NCI-H2171 (cell line): ENCODE measurements at places on chromosomes 7 and 10.

DNA sequence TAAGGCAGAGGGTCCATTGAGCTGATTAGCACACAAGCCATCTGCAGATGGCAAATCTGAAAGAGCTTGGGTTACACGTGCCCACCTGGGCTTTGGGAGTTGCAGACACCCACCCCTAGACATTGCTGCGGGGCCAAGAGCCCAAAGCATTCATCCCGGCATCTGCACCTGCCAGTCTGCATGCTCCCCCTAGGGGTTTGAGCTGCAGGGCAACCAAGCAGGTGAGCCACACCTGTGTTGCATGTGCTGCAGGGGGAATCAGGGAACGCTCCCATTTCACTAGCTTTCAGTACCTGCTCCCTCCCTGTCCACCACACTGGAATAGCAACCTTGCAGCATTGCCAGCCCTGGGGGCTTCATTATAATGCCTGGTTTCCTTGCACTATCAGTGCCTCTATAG lies 21.1 kb downstream of the C7orf33 start:
- peak; percentile 77 for DNase-seq

DNA sequence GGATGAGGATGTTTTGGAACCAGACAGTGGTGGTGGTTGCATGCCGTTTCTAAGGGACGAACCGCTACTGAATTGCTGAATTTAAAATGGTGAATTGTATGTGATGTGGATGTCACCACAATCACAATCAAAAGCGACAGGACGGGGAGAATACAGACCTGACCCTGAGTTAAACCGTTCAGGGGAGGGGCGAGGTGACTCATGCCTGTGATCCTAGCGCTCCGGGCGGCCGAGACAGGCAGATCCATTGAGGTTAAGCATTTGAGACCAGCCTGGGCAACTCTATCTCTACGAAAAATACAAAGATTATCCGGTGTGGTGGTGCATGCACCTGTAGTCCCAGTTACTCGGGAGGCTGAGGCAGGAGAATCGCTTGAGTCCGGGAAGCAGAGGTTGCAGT lies 46.4 kb downstream of the UNCX start:
- no peak for DNase-seq

DNA sequence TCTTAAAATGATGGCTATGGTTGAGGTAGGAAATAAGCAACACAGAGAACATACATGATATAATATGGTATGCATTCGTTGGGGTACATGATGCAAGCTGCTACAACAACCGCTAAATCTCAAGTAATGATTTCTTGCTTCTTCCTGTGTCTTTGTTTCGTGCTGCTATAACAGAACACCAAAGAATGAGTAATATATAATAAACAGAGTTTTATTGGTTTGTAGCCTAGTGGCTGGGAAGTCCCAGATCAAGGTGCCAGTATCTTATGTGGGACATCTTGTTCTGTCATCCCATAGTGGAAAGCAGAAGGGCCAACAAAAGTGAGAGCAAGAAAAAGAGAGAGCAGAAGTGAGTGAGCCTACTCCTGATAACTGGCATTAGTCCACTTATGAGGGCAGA lies 689.7 kb downstream of the SUGCT start:
- DNase-seq, result no peak

DNA sequence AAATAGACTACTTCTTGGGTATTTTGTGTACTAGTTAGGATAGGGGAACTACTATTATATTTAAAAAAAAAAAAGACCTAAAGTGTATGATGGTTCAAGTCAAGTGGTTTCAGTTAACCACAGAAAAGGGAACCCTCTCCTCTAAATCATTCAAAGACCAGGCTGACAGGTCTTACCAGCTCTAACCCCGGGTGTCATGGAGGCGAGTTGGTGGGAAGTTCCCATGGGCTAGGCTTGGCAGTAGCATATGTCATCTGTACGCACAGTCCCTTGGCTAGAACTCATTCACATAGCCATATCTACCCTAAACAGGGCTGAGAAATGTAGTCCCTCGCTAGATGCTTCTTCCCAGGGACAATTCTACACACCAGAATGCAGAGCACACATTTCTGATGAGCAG lies 37.7 kb upstream of the KCNMA1 start:
- no peak for DNase-seq

- no peak for DNase-seq
These were observed 39.3 kb downstream of the COL1A2 start for GRCh38 chr7:94434042-94434441.

- DNase-seq, result no peak
These were observed 217.2 kb downstream of the PLXDC2 start for GRCh38 chr10:20033476-20033875.

DNA sequence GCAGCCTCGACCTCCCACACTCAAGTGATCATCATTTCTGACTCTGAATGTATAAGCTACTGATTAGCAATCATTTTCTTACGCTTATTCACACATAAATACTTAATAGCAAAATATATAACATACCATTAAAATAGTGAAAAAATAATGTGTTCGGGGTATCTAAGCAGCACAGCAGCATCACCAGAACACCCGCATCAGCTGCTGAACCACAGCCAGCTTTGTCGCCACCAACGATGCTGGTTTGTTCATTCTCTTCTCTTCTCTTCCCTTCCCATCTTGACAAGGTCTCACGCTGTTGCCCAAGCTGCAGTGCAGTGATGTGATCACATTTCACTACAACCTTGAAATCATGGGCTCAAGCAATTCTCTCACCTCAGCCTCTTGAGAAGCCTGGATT lies 425.1 kb upstream of the LRGUK start:
- DNase-seq, result no peak

DNA sequence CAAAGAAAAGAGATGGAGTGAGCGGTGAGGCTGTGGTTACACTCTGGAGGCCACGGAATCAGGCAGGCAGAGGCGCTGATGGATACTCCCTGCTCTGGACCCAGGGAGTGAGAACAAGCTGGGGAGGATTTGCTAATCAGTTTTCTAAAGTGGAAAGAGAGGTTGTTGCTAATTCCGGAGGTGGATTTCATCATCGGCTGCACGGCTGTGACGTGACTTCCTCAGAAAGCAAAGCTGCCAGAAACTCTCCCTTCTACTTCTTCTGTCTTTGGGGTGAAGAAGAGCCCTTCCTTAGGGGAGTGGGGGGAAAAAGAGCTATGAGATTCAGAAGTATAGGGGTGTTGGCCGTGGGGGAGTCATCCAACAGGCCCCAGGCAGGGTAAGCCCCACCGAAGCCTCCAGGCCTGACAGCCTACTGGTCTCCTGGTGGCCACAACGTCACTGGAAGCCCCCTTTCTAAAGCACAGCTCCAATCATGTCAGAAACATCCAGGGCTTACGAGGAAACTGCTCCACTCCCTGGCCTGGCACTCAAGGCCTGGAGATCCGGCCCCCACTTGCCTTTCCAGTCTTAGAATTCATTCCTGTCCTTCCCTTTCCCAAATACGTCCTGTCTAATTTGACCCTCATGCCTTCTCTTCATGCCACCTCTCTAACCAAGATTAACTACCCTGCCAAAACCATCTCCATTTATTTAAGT lies 114.5 kb downstream of the HIP1 start:
- no peak for DNase-seq

- no peak for DNase-seq
These were observed 256.7 kb downstream of the DPP6 start for GRCh38 chr7:154308928-154309327.

DNA sequence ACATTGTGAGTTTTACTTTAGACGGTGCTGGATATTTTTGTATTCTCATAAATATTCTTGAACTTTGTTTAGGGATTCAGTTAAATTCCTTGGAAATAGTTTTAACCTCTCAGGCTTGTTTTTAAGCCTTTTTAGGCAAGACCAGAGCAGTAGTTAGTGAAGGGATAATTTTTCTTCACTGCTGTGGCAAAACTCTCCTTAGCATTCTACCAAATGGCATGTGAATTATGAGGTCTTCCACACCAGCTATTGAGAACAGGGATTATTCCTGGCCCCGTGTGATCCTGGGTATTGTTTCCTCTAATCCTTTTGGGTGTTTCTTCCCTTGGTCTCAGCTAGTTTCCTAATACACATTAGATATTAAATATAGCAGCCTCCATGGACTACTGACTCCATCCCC lies 46.2 kb downstream of the CCDC71L start:
- no peak for DNase-seq

DNA sequence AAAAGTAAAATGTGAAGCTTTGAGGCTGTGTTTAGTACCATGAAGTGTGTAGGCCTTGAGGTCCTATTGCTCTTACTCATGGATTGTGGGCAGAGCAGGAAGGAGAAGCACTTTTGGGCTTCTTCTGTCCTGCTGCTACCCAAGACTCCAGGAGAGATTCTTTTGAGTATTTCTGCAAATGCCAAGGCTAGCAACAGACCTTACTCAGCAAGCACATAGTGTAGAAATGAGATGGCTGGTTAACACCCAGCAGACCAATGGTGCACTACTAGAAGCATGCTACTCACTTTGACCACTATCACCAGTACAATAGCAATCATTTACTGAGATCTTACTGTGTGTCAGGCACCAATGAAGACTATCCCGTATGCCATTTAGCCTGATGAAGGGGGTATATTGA lies 3.2 kb downstream of the PLPP4 start:
- DNase-seq, result no peak

- DNase-seq, result no peak
These were observed 911 bp upstream of the ZP3 start for GRCh38 chr7:76423666-76424412.

- no peak for DNase-seq
These were observed 7.8 kb upstream of the GPR22 start for GRCh38 chr7:107461938-107462533.

GRCh38 chr7:138358850-138359341 lies 101.2 kb upstream of the TRIM24 start:
- DNase-seq, result no peak

DNA sequence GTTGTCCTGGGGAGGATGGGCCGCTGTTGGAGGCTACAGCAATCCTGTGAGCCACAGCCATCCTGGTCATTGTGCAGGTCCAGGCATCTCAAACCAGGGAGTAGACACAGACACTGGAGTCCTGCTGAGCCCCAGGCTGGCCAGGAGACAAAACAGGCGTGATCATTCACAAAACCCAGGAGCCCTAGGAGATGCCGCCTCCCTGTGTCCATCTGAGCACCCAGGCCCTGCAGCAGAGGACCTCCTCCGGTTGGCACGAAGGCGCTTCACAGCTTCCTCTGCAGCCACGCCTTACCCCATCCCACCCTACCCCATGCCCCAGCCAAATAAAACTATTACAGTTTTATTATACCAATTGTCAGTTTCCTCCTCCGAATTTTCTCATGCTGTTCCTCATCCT lies 183.6 kb downstream of the PLXNA4 start:
- DNase-seq, result no peak
